ENCODE measurements at places on chromosomes 2 and 18.

- peaks cover 3% of the 10 kb centered on the region for H3K4me1 ChIP-seq
- no peak overlapping the region for H3K27ac ChIP-seq
These were observed 2.3 kb upstream of the TFCP2L1 start for GRCh38 chr2:121287146-121287798.

DNA sequence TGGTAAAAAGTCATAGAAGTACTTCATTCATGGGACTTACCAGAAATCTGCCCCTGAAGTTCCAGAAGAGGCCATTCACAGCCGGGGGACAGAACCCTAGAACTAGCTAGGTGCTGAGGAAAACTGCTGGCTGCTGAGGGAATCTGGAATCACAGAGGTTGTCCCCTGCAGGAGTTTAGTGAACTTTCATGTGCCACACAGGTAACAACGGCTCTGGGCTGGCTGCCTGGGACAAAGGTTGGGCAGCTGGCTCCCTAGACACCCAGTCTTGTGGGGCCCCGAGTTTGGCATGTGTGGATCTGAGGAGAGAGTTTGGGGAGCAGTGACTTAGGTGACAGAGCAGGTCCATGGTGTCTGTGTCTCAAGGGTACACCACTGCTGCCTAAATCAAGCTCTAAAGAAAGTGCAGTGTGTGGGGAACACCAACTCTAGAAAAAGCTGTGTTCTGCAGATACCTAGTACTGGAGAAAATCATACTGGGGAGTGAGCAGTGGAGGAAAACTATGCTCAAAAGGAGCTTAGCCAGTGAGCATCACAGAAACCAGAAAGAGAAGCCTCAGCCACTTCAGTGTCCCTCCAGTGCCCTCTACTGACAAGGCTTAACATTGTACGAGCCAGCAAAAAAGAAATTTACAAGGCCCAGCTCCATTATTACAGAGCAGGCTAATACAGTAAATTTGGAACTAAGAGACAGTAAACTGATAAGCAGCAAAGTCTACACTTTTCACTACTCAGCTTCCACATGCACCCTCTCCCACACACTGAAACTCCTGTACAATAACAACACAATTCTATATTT lies 15.2 kb downstream of the GALNT3 start:
- H3K4me1 ChIP-seq = peaks cover 3% of the 10 kb centered on the region
- no peaks in the 10 kb centered on the region for H3K36me3 ChIP-seq
- DNase-seq = no peak
- no peak overlapping the region for H3K27ac ChIP-seq

GRCh38 chr2:88603146-88603545 lies 24.1 kb downstream of the EIF2AK3 start:
- no peaks in the 10 kb centered on the region for H3K36me3 ChIP-seq
- no peak for DNase-seq
- H3K27ac ChIP-seq = no peak overlapping the region
- no peaks in the 10 kb centered on the region for H3K4me1 ChIP-seq
- H3K27me3 ChIP-seq = no peaks in the 10 kb centered on the region
- H3K4me3 ChIP-seq = no peak overlapping the region

- no peaks in the 10 kb centered on the region for H3K36me3 ChIP-seq
- no peak overlapping the region for H3K27ac ChIP-seq
- no peak for DNase-seq
These were observed 5.8 kb downstream of the FAM110C start for GRCh38 chr2:40465-40864.

DNA sequence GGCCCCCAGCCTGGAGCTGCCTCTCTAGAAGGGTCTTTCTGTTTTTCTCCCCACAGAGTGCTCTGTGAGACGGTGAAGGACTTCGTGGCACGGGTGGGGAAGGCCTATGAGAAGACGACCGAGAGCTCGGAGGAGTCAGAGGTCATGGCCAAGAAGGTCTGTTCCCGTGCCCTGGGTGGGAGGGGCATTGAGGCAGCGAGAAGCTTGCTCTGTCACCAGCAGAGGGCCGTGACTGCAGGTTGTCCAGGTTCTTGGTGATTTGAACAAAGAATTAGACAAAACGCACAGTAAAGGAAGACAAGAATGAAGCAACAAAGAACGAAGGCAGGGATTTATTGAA lies 93.9 kb downstream of the DGKD start:
- H3K4me1 ChIP-seq = peaks cover 9% of the 10 kb centered on the region
- DNase-seq = no peak
- H3K4me3 ChIP-seq = no peak overlapping the region
- no peak overlapping the region for H3K27ac ChIP-seq
- peaks cover 26% of the 10 kb centered on the region for H3K36me3 ChIP-seq
- H3K27me3 ChIP-seq = no peaks in the 10 kb centered on the region

- no peak overlapping the region for H3K4me3 ChIP-seq
- peaks cover 3% of the 10 kb centered on the region for H3K27me3 ChIP-seq
- H3K27ac ChIP-seq = no peak overlapping the region
- H3K36me3 ChIP-seq = no peaks in the 10 kb centered on the region
- H3K4me1 ChIP-seq = no peaks in the 10 kb centered on the region
These were observed 82.9 kb downstream of the CRIM1 start for GRCh38 chr2:36438449-36438977.

GRCh38 chr2:20913491-20913890 lies 90.6 kb upstream of the LDAH start:
- H3K4me1 ChIP-seq = no peaks in the 10 kb centered on the region
- no peak overlapping the region for H3K27ac ChIP-seq
- H3K27me3 ChIP-seq = peaks cover 34% of the 10 kb centered on the region
- DNase-seq = no peak

- H3K4me1 ChIP-seq = no peaks in the 10 kb centered on the region
- no peak for DNase-seq
- H3K4me3 ChIP-seq = no peak overlapping the region
- H3K36me3 ChIP-seq = no peaks in the 10 kb centered on the region
- peaks cover 2% of the 10 kb centered on the region for H3K27me3 ChIP-seq
- no peak overlapping the region for H3K27ac ChIP-seq
These were observed 192.1 kb upstream of the NCKAP5 start for GRCh38 chr2:133760376-133760775.

DNA sequence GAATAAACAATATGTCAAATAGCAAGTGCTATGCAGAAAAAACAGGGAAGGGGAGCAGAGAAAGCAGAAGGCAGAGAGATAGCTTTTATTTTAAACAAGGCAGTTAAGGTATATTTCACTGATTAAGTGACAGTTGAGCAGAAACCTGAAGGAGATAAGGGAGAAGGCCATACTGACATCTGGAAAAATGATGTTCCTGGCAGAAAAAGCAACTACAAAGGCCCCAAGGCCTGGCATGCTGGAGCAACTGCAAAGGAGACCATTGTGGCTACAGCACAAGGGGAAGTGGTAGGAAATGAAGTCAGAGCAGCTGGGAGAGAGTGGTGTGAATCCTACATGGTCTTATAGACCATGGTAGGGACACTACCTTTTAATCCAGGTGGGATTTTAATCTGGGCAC lies 8.9 kb upstream of the PCBP1 start:
- no peak overlapping the region for H3K27ac ChIP-seq
- no peak overlapping the region for H3K4me3 ChIP-seq
- no peaks in the 10 kb centered on the region for H3K36me3 ChIP-seq
- no peaks in the 10 kb centered on the region for H3K27me3 ChIP-seq

GRCh38 chr2:12321886-12322285 lies 394.9 kb upstream of the TRIB2 start:
- no peaks in the 10 kb centered on the region for H3K4me1 ChIP-seq
- H3K4me3 ChIP-seq = no peak overlapping the region
- no peak for DNase-seq
- H3K27me3 ChIP-seq = no peaks in the 10 kb centered on the region
- H3K27ac ChIP-seq = no peak overlapping the region

Data from T-cell (primary cell).